DMS53 (cell line): ENCODE measurements at places on chromosomes 5 and 9.

DNA sequence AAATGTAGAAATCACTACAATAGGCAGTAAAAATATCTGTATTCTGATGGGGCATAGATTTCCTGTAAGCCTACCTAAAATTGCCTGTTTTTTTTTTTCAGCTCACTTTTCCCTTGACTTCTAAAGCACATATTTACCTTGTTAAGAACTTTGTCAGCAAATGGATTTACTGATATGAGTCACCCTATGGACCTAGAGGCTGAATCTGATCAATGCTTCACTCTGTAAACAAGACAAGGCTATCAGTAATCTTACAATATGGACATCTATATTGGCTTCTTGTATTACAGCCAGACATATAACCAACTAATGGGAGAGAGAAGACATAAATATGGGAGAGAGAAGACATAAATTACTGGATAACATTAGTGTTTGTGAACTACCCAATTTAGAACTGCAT is 792.7 kb upstream of the CHD1 start:
- peak; percentile 92 for DNase-seq

- no peak for DNase-seq
Measured at GRCh38 chr9:137293482-137294090, 8.5 kb downstream of the NRARP start.

DNA sequence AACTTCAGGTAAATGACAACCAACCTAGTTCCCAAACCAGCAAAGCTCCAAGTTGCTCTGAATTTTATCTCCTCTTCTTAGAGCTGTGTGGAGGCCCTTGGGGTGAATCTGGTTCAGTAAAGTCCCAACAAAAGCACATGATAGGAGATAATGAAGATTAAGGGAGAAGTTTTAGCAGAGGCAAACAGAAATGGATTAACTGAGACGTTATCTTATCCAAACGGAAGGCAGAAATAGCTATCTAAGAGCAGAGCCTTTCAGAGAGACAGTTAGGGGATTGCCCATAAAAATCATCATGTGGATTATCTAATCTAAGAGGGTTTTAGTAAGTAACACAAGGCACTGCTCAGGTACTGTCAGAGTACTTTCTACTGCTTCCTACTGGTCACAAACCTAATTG is 183.9 kb upstream of the ZNF618 start:
- DNase-seq = no peak

DNA sequence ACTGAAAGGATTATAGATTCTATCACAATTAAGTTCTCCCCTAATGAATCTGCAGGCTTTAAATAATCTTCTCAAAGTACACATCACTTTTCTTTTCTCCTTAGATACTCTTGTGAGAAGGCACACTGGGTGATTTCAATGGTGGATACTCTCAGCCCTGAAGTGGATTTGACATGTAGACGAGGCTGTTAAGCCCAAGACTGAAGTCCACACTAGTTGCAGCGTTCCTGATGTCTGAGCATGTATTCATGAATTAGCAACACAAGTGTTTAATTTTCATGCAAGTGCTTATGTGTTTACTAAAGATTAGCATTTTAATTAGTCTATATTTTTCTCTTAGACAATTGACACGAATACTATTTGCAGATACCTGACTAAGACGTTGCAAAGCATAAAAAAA is 218.9 kb downstream of the TMEM161B start:
- no peak for DNase-seq

DNA sequence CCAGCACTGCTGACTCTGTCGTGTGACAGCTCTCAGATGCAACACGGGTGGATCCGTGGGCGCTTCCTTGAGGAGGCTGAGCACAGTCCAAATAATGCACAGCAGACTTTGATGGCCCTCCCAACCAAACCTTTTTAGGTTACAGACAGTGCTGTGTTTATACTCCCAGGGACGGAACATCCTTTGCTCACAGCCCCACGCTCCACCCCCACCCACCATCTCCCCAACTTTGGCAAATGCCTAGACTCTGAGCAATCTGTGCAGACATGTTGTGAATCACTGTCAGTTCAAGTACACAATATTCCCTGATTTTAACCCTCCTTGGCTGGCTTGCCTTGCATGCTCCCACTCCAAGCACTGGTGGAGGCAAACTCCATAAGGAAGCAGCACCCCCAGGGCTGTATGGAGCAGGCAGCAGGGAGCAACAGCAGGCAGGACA is 324.6 kb downstream of the MLLT3 start:
- DNase-seq = no peak

- no peak for DNase-seq
Measured at GRCh38 chr9:136494531-136495215, 11.8 kb upstream of the SEC16A start.
